ENCODE measurements at places on chromosomes 12 and 14. TPM values are rescaled to one million over a fixed set of nuclear protein-coding genes. Genes with fewer than 3 reads are reported as not detected.

DNA sequence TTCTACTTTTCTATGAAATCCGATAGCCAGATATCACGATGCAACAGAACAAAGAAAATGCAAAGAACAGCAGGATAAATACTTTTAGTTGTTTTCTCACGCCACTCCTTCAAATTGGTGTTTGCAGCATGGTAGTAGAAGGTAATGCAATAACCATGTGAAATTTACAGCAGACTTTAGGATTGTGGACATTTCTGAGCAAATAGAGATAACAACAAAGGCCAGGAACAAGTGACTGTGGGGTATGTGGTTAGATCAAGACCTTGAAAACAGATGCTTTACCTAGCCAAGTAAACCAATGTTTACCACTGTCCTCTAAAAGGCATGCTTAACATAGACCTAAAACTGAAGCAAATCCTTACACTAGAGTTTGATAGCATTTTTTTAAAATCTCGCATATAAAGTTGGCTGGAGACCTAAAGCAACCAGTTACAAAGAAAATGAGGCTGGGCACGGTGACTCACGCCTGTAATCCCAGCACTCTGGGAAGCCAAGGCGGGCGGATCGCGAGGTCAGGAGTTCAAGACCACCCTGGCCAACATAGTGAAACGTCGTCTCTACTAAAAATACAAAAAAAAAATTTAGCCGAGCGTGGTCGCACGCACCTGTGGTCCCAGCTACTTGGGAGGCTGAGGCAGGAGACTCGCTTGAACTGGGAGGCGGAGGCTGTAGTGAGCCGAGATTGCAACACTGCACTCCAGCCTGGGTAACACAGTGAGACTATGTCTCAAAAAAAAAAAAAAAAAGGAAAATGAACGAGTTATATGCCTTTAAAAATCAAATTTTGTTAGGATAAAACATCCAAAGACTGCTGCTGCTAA, 123.2 kb upstream of the FOXN3 start:
- no peak for DNase-seq

KLRB1 gene
- total RNA-seq = not detected

GRCh38 chr14:87001333-87001732, 991.6 kb downstream of the GALC start:
- DNase-seq = no peak

DNA sequence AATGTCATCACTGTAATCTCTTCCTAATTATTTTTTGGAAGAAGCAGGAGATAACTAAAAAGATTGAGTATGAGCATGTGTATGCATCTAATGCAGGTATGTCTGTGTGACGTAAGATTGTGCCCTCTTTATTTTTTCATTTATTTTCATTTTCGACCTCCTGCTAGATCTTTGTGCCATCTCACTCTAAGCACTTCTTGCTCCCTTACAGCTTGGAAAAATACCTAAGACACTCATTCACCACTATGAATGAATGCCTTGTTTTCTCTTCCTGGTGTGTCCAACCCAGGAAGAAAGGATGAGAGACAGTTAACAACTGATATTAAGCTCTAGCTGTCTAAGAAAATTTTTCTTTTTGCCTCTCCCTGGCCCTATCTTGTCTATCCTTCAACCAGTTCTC, 76.8 kb upstream of the CISTR start:
- DNase-seq = no peak

- DNase-seq = no peak
These were observed 105.4 kb downstream of the SRGAP1 start for GRCh38 chr12:63949902-63950301.

GRCh38 chr12:108840605-108841332, 16.6 kb downstream of the SSH1 start:
- DNase-seq = no peak

- no peak for DNase-seq
These were observed 1.5 kb downstream of the VPS37B start for GRCh38 chr12:122894193-122895121.

DNA sequence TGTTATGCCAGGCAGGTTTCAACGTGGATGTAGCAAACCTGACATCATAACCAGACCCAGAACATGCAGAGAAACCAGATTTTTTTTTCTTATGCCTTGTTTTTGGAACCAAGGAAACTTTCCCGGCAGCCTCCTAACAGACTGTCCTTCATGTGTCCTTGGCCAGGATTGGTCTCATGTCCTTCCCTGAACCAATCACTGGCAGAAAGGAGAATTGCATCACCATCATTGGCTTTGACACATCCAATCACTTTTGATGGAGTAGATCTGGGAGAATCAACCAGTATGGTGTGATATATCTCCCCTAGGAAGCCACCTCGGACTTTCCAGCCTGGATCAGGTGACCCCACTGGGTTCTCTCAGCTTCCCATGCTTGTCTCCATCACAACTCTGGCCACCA, 25.6 kb upstream of the WSCD2 start:
- no peak for DNase-seq

DNA sequence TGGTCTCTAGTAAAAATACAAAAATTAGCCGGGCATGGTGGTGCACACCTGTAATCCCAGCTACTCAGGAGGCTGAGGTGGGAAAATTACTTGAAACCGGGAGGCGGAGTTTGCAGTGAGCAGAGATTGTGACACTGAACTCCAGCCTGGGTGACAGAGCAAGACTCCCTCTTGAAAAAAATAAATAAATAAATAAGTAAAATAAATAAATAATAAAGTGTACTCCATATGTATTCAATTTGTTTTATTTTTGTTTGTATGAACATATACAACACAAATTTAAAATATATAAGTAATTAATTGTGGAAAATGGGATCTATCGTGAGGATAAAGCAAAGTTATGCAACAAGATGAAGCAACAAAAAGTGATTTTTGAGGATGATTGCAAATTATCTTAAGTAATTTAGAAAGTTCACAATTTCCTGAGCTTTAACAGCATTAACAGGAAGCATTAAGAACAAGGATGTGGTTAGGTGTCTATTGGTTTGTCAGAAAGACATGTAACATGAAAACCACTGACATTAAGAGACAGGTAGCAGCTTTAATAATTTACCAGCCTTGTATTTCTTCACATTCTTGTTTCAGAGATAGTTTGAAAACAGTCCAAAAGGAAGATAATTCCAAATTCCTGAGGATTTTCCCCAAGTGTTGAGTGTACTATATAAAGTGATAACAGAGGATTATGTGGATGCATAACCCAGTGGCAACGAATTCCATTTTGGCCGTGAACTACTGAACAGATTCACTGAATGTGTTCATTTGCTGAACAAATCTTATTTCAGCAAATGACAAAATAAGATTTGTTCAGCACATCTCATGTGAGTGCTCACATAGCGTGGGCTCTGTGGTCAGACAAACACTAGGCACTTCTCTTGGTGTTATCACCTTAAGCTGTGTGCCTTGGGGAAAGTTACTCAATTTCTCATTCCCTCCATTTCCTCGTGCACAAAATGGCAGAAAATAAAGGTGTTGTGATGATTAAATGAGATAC, 68.6 kb upstream of the RESF1 start:
- DNase-seq = no peak

GRCh38 chr12:48979602-48980388, 1.7 kb downstream of the WNT1 start:
- DNase-seq = no peak

- no peak for DNase-seq
These were observed 4.1 kb upstream of the SERPINA1 start for GRCh38 chr14:94392510-94392935.

OTOGL gene
- 0.31 TPM for total RNA-seq

ADCY6 gene
- 31.6 TPM for total RNA-seq

RNASE8 gene
- total RNA-seq = not detected

GLI1 gene
- 0.77 TPM for total RNA-seq

DNA sequence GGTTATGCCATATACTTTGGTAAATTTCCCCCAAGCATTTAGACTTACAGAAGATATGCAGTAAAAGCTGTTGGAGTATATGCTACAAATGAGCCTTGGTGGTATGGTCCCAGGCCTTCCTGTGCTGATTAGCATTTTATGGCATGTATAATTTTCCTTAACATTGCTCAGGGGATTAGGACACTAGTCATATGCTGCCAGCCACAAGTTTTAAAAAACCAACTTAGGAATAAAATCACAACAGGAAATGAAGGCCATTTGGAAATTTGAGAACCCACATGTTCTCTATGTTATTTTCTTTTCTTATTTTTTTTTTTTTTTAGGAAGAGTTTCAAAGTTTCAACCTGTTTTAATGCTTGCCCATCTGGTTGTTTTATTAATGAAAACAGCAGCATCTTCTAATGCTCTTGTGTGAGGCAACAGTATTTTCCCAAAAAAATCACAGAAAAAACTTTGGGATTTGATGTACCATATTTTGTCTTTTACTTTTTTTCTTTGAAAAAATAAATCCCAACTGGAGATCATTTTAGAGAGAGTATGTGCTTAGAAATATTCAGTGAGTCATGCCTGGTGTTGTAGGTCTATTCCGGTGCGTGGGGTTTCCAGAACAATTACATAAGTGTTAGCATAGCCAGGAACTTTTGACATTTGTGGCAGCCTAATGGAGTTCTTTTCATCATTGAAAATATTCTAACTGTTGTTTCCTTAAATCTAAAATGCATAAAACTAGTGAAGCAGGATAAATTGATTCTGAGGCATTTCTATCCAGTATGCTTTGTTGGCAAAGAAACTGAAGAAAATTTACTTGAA, 21.7 kb upstream of the DUSP6 start:
- no peak for DNase-seq

LALBA gene
- total RNA-seq = not detected

DNA sequence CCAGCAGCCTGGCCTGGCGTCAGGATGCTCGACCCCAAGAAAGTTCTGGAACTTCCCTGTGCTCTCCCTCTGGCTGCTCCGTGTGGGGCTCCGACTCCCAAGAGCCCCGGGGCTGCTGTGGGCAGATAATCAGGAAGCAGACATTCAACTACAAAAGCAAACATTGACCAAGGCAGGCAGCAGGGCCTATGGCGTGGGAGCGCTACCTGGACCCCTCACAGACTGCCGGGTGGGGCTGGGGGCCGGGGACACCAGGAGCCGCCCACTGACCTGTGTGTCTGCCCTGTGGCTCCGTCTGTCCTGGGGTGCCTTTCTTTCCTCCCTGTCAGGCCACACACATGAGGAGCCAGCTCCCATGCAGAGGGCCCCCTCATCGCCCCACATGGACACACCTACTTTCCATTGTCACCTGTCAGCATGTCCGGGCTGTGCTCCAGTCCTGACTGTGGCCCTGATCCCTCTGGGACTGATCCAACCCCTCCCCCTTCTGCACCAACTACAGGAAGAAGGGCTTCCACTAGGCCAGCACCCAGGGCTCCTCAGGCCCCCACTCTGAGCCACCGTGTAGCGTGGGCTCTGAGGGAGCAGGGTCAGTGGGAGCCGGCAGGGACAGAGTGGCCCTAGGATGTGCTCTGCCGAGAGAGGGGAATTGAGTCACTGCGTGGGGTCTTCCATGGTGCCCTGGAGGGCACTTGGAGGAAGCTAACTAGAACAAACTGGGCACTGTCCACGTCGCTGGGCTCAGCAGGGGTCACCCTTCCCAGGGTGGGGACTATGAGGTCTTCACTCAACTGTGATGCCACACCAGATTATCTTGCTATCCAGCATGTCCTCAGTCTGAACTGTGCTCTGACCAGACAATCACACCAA, 215.4 kb upstream of the C14orf180 start:
- DNase-seq = no peak

FGF23 gene
- total RNA-seq = not detected

DNA sequence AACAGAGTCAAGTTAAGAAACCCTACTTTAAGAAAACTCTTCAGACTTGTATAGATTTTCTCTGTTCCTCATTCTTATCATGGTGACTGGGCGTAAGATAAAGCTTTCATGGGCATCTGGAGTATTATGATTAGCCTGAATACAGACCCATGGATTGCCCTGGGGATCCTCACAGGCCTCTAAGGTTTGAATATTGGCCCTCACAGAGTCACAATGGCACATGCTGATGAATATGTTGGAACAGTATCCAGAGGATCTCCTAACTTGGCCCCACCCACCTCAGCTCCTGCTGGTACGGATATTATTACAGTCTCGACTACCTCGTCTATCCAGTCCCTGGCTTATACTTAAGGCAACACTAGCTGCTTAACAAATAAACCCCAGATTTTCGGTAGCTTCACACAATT, 8.1 kb downstream of the OSBPL8 start:
- no peak for DNase-seq

DNA sequence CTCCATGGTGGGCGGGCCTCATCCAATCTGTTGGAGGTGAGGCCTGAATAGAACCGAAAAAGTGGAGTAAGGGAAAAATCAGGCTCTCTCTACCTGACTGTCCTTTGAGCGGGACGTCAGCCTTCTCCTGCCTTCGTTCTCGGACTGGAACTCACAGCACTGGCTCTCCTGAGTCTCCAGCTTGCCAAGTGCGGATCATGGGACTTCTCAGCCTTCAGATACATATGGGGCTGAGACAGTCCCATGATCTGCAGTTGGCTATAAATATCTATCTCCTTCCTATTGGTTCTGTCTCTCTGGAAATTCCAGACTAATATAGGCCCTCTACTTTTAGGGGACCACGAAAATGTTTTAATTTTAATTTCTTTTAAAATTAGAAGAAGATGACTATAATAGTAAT, 29.7 kb upstream of the PLEK2 start:
- no peak for DNase-seq

CLEC4A gene
- 0.82 TPM for total RNA-seq

DNA sequence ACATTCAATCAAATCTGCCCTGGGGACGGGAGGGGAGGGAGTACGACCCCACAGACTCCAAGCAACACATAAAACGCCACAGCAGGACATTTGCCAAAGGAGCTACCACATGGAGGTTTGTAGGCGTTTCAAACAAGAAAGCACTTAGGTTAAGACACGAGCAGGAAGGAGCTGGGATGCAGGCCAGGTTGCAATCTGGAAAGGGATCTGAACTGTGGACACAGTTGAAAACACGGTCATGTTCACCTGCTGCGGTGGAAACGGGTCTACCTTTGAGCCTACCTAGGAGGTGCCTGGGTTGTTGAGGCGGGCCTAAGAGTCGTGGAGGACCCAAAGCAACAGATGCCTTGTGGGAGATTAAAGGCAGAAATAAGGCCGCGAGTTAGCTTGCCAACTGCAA, 18.4 kb downstream of the PRKAB1 start:
- no peak for DNase-seq

DNA sequence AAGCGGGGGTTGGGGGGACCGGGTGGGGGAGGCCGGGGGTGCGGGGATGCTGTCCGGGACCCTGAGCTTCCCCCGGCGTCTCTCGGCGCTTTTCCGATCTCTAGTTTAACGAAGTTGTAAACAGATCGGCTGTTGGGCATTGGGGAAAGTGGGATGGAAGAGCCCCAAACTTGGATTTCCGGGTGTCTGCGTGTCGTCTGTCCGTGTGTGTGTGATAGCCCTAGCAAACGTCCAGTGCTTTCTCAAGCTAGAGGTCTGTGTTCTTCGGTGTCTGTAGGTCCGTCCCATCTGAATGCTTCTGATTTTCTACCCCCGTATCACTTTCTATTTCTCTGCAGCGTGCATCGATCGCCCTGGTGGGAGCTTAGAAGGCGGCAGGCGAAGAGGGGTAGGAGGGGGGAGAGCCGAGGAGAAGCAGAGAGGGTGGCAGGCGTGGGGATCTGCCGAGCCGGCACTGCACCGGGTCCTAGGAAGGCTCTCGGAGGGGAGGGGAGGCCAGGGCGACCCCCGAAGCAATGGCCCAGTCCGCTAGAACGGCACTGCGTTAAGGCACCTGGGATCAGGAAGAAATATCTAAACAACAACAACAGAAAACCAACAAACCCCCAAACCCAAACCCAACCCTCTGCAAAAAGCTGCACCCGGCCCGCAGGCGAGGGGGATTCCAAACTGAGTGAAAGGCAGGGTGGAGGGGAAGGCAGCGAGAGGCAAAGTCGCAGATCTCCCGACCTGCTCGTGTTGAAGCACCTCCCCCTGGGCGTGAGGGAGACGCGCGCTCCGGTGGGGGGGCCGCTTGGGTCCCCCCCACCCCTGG, 1.0 kb downstream of the KCNA1 start:
- no peak for DNase-seq

Data from endothelial cell (in vitro differentiated cells).